ENCODE measurements at places on chromosomes 2 and 18.

DNA sequence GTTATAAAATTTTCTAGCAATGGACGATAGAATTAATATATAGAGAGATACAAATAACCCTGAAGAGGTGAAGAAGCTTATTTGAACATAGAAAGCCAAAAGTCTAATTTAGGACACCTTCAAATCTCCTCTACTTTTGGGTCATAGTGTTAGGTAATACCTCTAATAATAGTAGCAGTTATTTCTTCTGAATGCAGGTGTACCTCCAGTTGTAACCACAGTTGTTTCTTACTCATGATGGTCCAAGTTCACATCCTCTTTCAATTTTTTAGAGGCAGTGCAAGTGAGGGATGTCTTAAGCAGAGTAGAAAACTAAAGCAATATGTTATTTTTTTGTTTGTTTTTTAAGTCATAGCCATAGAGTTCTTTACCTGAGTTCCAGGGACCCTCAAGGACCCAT, 429.5 kb downstream of the CCDC85A start:
- DNase-seq: no peak

- DNase-seq: no peak
Observed at GRCh38 chr18:35522130-35522959, 24.6 kb upstream of the INO80C start.

GRCh38 chr2:181463588-181463987, 6.4 kb downstream of the ITGA4 start:
- DNase-seq: no peak

DNA sequence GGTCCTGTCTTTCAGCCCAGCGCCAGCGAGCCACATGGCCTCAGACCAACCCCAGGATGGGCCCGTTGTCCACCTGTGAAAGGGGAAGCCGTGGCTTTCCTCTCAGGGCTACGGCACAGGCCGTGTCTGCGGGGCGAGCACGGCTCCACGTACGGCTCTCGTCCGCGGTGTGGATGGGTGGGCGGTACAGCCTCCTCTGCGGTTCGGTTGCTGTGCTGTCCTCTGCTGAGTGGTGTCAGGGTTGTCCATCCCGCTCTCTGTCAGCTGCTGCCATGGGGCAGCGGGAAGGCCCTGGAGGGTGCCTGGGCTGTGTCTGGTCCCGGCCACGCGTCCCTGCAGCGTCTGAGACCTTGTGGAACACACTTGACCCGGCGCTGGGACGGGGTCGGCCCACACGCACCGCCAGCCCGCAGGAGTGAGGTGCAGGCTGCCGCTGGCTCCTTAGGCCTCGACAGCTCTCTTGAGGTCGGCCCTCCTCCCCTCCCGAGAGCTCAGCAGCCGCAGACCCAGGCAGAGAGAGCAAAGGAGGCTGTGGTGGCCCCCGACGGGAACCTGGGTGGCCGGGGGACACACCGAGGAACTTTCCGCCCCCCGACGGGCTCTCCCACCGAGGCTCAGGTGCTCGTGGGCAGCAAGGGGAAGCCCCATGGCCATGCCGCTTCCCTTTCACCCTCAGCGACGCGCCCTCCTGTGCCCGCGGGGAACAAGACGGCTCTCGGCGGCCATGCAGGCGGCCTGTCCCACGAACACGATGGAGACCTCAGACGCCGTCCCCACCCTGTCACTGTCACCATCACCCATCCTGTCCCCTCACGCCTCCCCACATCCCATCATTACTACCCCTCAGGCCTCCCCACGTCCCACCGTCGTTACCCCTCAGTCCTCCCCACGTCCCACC, 128.7 kb downstream of the NFATC1 start:
- DNase-seq: peak; percentile 69

DNA sequence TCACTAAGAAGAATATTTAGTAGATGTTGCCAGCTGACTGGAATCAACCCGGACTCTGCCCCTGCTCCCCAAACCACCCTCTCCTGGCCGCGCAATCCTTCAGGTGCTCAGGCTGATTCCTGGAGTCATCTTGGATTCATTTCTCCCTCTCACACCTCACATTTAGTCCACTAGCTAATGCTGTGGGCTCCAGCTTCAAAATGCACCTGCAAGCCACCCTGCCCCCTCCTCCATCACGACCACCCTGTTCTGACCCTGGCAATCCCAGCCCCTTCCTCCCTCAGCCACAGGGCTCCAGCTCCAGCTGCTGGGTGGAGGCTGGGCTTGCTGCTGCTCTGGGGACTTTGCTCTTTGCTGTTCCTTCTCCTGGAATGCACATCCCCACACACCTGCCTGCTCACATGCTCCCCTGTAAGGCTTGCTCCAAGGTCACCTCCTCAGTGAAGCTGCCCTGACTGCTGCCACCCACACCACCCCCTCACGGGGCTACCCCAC, 61.3 kb upstream of the SH3RF3 start:
- DNase-seq: no peak

DNA sequence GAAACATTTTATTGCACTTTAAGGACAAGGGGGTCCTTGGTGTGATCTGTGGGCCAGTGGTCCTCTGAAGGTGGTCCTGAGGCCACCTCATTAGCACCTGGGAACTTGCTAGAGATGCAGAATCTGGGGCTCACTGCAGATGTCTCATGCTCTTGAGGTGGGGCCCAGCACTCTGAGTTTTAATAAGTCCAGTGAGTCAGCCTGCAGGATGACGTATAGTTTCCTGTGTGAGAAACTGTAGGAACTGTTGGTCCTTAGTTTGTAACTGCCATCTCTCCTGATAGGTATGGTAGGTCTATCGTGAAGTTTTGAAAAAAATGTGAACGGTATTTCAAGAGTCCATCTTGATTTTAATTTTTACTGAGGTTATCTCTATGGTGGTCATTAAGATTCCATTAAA, 2.8 kb downstream of the TRPM8 start:
- DNase-seq: no peak

GRCh38 chr2:101446869-101447268, 28.0 kb downstream of the RFX8 start:
- DNase-seq: no peak

- no peak for DNase-seq
Observed at GRCh38 chr2:28579606-28580005, 83.7 kb downstream of the PLB1 start.

- peak; percentile 21 for DNase-seq
Observed at GRCh38 chr2:127422559-127423477, 4.6 kb downstream of the PROC start.

All from activated naive CD4-positive, alpha-beta T cell treated with Interleukin-2 at 50 U/mL for 16 hours (primary cell).